ENCODE measurements at places on chromosomes 12 and 14.
A peak's percentile ranks its signal among the peaks of the same experiment; 100 is the strongest.

DNA sequence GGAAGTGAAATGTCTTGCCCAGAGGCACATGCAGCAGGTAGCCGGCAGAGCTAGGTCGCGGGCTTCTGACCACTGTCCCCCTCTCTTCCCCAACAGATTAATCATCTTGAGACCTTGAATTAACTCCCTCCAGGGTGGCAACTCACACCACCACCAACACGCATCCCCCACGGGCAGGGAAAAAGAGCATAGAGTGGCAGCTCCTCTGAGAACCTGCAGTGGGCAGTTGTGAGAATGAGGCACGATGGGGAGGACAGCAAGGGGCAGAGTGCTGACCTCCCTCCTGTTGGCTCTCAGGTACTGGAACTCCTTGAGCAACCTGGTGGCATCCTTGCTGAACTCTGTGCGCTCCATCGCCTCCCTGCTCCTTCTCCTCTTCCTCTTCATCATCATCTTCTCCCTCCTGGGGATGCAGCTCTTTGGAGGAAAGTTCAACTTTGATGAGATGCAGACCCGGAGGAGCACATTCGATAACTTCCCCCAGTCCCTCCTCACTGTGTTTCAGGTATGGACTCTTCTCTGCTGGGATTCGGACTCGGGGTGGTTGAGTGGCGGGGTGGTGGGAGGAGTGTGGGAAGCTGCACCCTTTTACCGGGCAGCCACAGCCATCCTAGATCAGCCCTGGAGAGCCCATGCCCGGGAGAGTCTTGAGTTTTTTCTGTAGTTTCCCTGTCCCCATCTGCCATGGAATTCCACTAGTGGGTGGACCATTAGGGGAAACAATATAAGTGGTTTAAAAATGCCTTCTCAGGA lies 213.3 kb upstream of the FKBP4 start:
- no peak for DNase-seq

- peak; percentile 34 for DNase-seq
These were observed 11.7 kb upstream of the RAD51AP1 start for GRCh38 chr12:4526923-4527546.

GRCh38 chr12:459430-460258 lies at the start of gene B4GALNT3:
Gene B4GALNT3 (plus strand): TSS chr12:459939. CDS start chr12:460377, 438 bp downstream.
- no peak for DNase-seq

GRCh38 chr12:2582631-2583030 lies 212.1 kb upstream of the FKBP4 start:
- DNase-seq, result no peak

GRCh38 chr14:85380881-85381280 lies 149.1 kb upstream of the FLRT2 start:
- DNase-seq, result no peak

- DNase-seq, result no peak
These were observed 366.5 kb upstream of the OR4E1 start for GRCh38 chr14:22039938-22040780.

GRCh38 chr12:53199700-53200099 lies 7.4 kb downstream of the ITGB7 start:
- no peak for DNase-seq

GRCh38 chr14:93928184-93929047 lies 1.3 kb downstream of the FAM181A start:
- no peak for DNase-seq

DNA sequence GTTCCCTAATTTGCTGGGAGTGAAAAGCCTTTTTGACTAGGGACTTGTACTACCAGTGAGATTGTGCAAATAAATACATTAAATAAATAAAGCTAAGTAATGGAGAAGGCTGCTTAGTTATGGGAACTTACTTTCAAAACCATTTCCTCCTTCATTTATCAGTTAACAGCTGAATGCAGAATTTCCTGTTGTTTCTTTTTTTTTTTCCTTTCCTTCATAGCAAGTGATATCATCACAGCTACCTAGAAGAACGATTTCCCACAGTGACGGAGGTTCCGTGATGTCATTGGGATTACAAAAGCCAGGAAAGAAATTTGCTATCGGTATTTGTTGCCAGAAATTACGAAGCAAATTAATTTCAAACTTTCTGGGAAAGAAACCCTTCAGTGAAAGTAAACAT lies 42.1 kb upstream of the SOCS2 start:
- no peak for DNase-seq

DNA sequence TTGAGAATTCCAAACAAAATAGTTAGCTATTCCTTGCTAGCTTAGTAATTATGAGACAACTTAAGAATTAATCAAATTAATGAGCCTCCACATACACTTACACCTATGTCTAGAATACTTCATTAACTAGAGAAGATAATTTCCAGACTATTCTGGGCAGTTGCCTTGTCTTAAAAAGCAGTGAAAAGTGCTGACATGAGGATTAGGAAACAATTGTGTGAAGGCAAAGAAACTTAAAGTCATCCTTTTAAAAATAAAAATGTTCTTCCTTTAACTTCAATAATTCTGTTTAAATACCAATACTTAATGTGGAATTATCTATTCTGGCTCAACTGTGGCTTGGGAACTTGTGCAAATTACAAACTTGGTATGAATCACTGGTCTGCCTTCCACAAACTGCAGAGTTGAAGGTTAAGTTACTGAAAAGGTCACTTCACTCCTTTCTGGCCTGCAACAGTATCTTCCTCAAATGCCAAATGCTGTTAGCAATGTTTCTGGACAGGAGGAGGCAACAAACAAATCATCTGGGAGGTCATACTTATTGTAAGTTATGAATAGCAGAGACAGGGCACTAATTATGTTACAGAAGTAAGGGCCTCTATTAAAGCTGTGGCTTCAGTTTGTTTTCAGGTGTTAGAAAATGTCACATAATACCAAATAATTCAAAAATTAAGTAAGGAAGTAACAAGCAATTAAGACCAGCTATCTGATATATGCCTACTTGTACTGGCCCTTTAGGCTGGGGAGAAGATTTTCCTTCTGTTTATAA lies 19.2 kb downstream of the PPTC7 start:
- DNase-seq, result no peak

DNA sequence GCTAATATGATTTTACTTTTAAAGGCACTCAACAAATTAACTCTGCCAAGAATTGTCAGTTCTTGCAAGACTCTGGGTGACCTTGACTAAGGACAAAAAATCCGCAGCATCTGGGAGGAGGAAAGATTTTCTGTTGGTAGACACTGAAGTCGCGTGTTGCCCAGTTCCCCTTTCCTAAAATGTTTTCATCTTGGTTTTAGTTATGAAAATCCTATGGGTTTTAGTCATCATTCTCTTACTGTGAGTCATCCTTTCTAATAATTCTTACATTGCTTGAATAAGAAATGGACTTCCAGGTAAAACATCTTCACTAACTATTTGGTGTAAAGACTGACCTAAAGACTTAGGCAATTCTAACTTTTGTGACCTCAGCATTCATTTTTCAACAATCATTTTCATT lies 9.1 kb downstream of the GSG1 start:
- DNase-seq, result peak; percentile 58

- no peak for DNase-seq
These were observed 52.7 kb downstream of the FAM222A start for GRCh38 chr12:109766251-109766778.

GRCh38 chr14:52153939-52154338 lies 85.1 kb upstream of the NID2 start:
- DNase-seq, result no peak

- no peak for DNase-seq
These were observed 96.0 kb downstream of the GPHN start for GRCh38 chr14:66603945-66604344.

DNA sequence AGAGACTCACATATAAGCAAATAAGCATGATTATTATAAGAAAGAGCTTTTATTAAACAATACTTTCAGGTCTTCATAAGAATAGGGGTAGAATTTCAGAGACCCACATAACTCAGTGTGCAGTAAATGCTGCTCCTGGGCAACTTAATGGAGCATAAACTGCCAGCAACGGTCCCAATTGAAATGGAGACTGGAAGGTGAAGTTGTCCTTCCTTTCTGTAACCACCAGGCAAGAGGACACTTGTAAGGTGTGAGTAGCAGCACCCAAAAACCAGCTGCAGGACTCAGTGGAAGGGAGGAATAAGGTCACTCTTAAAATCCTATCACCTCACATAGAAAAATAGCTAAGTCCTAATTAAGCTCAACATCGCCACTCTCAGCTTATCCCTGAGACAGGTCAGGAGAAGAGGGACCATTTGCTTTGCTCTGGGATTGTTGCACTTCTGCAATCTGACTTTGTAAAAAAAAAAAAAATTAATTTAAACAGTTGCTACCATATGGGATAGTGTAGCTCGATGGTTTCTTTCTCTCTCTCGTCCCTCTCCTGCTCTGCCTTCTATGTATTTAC lies 22.7 kb upstream of the LTA4H start:
- no peak for DNase-seq

DNA sequence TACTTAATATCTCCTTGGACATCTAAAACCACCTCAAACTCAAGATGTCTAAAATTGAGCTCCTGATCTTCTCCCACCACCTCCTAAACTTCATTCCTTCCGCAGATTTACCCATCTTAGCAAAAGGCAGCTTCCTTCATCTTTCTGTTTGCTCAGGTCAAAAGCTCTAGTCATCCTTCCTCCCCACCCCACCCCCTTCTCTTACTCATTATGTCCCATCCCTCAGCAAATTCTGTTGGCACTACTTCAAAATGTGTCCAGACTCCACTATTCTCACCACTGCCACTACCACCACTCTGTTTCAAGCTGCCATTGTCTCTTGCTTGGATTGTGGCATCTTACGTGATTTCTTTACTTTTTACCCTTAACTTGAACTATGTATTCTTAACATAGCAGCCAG lies 59.2 kb upstream of the ZDHHC17 start:
- no peak for DNase-seq

- DNase-seq, result no peak
These were observed 80.8 kb downstream of the PAPOLA start for GRCh38 chr14:96582995-96583394.

DNA sequence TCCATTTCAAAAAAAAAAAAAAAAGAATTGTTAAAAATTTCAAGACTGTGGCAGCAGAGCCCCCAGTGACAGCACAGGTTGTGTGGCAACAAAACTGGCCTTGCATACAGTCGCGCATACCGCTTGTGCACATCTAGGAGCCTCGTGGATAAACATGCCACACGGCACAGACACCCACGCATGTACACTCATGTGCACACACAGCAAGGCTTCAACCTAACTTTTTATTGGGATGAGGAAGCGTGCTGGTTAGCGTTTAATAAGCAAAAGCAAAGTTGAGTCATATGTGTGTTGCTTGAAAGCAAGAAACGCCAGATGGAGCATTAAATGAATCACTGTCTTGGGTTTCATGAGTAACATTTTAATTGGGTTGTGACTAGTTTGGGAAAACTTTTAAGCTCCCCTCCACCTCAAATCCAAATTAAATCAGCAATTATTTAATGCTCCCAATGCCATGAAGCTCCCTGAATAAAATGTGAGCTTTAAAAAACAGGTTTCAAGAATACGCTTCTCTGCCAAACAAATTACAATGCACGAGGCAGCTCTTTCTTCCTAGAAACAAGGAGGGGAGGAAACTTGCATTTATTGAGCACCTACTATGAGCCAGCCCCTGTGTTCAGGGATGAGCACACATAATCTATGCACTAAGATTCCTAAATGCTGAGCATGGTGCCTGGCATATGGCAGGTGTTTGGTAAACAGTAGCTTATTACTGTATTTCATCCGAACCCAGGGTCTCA lies 35.7 kb upstream of the EML1 start:
- DNase-seq, result peak; percentile 93

Data from kidney glomerular epithelial cell (primary cell).